Endothelial cell (in vitro differentiated cells): ENCODE measurements at places on chromosomes 5 and 9.

- DNase-seq, result no peak
Observed at GRCh38 chr5:100841358-100842076, 61.6 kb downstream of the ST8SIA4 start.

GRCh38 chr9:7338586-7339281, 460.8 kb downstream of the DMAC1 start:
- no peak for DNase-seq

- no peak for DNase-seq
Observed at GRCh38 chr5:59097116-59097515, 514.2 kb downstream of the RAB3C start.

GRCh38 chr5:173518856-173519255, 97.6 kb downstream of the BOD1 start:
- DNase-seq, result no peak

DNA sequence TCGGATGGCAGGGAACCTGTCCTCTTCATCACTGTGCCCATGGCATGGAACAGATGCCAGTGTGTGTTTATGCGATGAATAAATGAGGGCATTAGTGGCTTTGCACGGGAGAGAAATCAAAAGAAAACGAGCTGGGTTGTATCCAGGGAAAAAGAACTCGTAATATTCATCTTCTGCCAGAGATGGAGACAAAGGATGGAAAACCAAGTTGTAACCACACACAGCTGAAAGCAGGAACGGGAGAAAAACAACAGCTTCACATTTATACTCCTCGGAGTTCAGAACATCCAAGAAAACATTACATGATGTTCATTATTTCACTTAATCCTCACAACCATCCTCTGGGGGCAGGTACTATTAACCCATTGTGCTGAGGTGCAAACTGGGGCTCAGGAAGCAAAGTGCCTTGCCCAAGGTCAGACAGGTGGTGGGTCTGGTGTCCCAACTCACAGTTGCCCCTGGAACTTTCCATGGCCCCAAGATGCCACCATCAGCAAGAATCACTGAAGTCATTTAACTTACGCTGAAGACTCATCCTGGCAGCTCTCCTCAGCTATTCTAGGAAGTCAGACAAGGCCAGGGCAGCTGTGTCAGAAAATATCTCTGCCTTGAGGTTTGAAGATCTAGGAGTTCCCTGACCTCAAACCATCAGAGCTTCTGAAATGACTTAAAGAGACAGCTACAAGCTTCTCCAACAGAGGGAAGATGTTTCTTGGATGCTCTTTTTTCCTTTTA, 250.4 kb downstream of the NSG2 start:
- DNase-seq, result no peak

GRCh38 chr5:177006265-177006972, at the start of gene UIMC1:
Gene UIMC1, minus strand, starts transcription at chr5:177006779. Its CDS starts 24,164 bp downstream, at chr5:176982615.
- peak; percentile 97 for DNase-seq

- DNase-seq, result no peak
Observed at GRCh38 chr9:89037346-89037745, 46.1 kb downstream of the S1PR3 start.

DNA sequence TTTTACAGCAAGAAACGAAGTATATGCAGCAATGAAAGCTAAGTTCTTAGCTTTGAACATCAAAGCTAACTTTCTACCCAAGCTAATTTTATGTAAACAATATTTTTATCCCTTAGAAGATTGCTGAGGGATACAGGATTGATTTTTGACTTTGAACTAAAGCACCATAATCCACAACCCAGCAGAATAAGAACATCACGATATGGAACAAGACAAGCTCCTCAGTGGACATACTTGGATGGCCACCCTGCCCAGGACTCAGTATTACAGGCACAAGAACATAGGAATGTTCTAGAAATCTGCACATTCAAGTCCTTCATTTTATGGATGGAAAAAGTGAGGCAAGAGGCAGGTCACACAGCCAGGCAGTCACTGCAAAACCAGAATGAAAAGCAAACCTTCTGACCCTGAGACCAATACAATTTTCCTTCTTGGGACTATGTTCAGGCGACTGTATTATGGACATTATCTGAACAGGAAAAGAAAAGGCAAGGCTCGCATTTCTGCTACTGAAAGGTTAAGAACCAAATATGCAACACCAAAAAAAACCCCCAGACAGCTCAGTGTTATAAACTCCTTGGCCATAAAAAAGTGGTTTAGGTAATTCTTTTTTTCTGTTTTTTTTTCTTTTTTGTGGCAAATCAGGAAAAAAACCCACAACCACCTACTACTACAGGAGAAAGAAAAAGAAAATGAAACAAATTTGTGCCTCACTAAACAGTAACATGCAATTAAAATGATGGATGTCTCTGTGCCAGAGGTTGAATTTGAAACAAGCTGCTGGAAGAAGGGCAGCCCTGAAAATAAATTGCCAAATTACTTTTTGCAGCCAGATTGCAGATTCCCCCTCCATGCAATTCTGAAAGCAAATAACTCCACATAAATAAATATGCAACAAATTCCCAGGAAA, 25.4 kb downstream of the EPB41L4B start:
- no peak for DNase-seq

- DNase-seq, result no peak
Observed at GRCh38 chr9:128114326-128115186, 13.0 kb downstream of the PTGES2 start.

DNA sequence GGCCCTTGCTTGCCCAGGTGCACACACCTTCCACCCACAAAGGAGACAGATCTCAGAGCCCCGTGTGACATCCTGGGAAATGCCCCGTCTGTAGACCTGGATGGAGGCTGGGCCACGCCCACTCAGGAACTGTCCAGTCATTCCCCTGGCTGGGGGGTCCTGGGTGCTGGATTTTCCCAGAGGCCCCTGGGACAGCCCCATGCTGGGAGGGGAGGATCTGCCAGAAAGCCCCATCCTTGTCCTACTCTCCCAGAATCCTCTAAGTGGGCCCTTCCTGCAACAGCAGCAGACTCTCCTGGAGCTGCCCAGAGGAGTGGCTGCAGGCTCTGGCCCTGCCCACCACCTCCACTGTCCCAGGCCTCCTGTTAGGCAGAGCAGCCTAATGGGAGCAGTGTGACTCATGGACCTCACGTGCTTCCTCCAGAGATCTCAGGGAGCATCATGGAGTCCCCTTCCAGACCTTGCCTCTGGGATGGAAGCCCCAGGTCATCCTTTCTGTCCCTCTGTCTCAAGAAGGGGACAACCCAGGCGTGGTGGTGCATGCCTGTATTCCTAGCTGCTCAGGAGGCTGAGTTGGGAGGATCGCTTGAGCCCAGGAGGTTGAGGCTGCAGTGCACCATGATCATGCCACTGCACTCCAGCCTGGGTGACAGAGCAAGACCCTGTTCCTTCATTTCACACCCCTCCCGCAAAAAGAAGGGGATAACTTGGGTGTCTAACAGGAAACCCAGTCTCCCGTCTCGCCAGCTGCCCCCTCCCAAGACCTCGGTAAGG, 51.7 kb downstream of the JADE2 start:
- no peak for DNase-seq

- DNase-seq, result no peak
Observed at GRCh38 chr9:33233626-33234342, 6.2 kb upstream of the SPINK4 start.

- peak; percentile 23 for DNase-seq
Observed at GRCh38 chr5:1799110-1799601, 481 bp downstream of the MRPL36 start.

DNA sequence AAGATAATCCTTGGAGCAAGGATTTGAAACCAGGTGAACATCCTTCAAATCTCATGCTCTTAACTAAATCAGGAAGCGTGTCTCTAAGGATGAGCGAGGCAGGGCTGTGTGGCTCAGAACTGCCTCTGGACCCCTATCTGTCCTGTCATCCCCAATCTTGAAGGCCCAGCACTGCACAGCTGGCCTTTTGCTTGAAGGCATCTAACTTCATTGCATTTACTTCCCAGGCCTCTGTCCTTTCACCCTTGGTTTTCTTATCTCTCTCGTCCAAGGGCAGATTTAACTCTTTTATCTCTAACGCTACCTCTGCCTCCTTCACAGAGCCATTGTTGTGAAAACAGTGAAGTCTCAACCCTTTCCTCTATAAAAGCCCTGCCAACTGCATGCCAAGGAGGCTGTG, 83.8 kb downstream of the UGCG start:
- DNase-seq, result no peak

DNA sequence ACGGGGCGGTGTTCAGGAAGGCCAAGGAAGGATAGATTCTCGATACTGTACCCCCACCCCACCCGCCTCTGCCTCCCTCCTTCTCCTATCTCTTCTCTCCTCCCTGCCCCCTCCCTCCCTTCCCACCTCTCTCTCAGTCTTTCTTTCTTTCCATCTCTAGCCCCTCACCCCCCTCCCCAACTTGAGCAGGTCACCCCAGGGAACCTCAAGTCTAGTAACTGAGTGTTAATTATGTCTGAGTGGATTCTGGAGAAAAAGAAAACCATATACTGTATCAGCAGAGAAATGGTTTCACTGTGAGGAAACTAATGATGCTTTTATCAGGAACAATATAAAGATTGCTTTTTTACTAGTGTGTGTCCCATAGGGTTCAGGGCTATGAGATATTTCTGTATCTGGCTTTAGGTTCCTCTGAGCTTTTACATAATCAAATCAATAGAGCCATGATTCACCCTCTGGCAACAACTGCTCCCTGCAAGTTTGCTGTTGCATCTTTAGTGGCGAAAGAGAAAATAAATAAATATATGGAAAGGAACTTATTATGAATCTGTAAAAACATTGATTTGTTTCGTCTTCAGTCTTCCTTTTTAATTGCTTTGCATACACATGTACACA, 639.7 kb downstream of the CCDC171 start:
- DNase-seq, result no peak

DNA sequence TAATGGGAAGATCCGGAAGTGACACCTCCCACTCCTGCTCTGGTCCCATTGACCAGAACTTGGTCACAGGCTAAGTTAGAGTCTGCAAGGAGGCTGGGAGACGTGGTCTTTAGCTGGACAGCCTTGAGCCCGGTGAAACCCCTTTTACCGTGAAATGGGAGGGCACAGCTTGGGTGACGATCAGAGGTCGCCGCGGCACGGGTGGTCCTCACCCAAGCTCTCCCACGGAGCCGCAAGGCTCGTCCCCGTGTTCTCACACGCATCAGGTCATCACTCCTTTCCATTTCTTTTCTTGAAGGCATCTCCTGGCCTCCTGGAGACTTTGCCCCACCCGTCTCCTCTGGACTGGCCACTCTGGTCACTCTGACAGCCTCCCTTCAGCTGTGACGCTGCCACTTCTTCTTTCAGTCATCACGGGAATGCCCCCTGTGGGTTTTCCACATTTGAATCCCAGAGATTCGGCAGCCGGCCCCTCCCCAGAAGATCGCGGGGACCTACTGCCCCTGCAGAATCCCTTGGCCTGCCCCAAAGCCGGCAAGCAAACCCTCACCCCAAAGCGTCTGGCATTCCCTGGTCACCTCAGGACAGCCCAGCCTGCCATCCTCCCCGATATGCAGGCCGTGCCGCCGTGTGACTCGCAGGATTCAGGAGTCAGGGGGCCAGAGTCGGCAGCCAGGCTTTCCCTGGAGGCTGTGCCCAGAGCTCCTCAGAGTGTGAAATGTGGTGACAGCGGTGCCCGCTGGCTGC, 18.9 kb upstream of the EGFL7 start:
- peak; percentile 23 for DNase-seq

- DNase-seq, result peak; percentile 14
Observed at GRCh38 chr5:123545506-123545905, 33.5 kb downstream of the CSNK1G3 start.

DNA sequence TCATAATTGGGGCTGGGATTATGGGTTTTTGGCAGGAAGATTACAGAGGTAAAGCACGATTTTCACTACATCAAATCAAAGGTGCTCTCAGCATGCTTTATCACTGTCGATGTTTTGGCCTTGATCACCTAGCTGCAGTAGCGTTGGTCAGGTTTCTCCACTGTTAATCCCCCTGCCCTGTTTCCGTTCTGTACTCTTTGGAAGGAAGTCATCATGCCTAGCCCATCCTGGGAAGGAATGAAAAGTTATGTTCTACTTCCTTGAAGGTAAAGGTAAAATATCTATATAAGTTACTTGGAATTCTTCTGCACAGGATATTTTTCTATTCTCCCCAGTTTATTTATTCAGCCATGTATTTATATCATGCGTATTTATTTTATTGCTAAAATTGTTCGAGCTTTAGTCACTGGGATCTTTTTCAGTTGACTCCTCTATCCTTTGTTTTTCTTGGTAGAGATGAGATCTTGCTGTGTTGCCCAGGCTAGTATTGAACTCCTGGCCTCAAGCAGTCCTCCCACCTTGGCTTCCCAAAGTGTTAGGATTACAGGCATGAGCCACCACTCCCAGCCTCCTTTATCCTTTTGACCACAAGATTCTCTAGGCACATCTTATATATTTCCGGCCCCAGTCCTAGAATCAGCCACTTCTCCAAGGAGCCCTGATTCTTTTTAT, 25.3 kb downstream of the FAF2 start:
- DNase-seq, result no peak

DNA sequence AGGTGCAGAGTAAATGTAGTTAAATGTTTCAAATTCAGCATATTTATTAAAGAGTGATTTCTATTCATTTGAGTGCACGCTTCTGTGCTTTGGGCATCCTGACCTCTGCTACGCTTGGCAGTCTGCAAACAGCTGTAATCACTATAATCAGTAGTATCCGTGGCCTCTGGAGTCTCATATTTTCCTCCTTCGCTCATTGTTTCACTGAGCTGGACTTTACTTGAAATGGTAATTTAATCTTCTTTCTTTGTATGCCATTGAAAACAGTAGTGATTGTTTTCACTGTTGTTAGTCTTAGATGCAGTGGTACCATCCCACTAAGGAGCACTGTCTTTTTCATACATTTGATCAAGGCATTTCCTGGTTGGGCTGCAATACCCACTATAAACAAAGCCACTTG, 43.5 kb upstream of the CAVIN4 start:
- no peak for DNase-seq

- DNase-seq, result no peak
Observed at GRCh38 chr9:92728831-92729734, 35.5 kb downstream of the BICD2 start.

GRCh38 chr5:107612541-107612940, 58.2 kb downstream of the EFNA5 start:
- DNase-seq, result no peak

DNA sequence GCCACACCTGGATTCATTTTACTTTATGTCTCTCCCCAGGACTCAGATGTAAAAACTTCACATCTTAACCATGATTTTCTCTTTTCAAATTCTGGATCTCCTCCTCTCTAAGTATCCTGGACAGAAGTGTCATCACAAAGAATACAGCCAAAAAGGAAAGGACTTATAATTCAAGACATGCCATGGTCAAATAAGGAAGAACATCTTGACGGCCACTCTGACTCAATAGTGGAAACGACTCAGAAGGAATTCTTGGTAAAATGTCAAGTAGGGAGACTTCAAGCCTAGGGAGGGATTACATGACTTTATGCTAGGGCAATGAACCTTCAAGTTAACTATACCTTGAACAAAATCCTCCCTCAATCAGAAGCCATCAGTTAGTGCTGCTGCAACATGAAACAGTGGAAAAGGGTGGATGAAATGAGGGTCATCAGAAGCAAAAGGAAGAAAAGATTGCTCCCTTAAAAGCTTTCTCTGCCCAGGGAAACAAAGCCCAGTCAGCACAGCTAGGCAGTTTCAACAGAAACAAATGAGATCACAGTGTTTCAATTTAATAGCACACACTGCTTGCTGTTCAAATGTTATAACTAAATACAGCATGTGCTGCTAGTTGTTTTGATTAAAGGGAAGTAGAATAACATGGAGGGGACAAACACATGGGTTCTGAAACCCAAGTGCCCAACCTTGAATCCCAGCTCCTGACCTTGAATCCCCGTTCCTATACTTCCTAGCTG, 101.4 kb downstream of the LPAR1 start:
- DNase-seq, result no peak
